ENCODE measurements at places on chromosomes 7 and 10.

DNA sequence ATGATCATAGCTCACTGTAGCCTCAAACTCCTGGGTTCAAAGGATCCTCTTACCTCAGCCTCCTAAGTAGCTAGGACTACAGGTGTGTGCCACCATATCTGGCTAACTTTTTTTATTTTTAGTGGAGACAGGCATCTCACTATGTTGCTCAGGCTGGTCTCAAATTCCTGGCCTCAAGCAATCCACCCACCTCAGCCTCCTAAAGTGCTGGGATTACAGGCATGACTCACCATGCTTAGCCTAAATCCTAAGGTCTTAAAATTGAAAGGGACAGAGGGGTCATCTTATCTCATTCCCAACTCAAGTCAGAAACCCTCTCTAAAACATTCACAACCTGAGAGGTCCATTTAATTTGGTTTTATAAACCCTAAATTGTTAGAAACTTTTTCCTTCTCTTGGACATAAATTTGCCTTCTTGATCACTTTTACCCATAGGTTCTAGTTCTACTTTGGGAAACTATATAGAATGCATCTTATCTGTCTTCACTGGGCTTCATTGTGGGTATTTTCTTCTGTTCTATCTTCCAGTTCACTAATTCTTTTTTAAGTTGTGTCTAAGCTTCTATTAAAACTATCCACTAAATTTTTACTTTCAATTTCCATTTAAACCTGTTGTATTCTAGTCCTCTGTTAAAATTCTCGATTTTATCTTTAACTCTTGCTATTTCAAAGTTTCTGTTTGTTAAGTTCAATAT, 183.4 kb upstream of the KAT6B start:
- DNase-seq, result no peak

GRCh38 chr7:25854608-25855497, 297.1 kb upstream of the NFE2L3 start:
- DNase-seq, result no peak

GRCh38 chr10:104478380-104478779, 124.7 kb downstream of the CFAP58 start:
- DNase-seq, result no peak

GRCh38 chr7:12888717-12889116, 201.3 kb downstream of the ARL4A start:
- DNase-seq, result no peak

GRCh38 chr7:104903846-104904245, 110.2 kb upstream of the KMT2E start:
- DNase-seq, result no peak

- no peak for DNase-seq
These were observed 12.4 kb upstream of the ZNF862 start for GRCh38 chr7:149825567-149826343.

- DNase-seq, result no peak
These were observed 37.8 kb downstream of the HIPK2 start for GRCh38 chr7:139739863-139740597.

DNA sequence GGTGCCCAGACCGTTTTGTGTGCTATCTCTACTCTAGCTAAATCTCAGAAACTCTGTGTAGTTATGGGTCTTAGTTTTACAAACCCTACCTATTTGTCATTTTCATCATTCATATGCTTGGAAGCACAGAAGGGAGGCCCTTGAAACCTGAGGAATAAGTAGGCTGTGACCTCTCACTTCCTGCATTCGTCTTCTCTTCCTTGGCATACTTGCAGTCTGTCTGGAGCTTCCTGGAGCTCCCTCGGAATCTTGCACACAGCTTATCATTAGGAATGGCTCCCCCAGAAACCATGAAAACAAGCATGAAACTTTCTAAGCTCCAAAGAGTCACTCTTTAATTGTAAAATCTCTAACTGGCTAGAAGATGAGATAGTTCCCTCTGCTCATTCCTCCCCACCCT, 376.9 kb upstream of the MYO3A start:
- DNase-seq, result no peak

DNA sequence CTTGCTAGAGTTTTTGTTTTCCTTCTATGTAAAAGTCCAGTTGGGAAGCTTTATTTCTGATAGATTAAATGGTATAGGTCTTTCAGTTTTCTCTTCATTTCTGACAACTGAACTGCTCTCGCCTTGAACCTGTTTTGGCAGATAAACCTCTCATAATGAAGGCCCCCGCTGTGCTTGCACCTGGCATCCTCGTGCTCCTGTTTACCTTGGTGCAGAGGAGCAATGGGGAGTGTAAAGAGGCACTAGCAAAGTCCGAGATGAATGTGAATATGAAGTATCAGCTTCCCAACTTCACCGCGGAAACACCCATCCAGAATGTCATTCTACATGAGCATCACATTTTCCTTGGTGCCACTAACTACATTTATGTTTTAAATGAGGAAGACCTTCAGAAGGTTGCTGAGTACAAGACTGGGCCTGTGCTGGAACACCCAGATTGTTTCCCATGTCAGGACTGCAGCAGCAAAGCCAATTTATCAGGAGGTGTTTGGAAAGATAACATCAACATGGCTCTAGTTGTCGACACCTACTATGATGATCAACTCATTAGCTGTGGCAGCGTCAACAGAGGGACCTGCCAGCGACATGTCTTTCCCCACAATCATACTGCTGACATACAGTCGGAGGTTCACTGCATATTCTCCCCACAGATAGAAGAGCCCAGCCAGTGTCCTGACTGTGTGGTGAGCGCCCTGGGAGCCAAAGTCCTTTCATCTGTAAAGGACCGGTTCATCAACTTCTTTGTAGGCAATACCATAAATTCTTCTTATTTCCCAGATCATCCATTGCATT, 27.1 kb downstream of the MET start:
- DNase-seq, result no peak

DNA sequence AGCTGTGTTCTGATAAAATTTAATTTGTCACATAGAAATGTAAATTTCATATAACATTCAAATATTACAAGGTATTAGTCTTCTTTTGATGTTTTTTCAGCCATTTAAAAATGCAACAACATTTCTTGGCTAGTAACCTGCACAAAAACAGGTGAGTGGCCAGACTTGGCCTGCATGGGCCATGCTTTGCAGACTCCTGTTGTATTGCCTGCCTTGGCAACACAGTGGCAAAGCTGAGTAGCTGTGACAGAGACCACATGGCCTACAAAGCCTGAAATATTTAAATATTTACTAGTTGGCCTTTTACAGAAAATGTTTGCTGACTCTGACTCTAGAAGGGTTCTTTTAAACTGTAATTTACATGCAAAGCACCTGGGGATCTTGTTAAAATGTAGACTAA, 13.5 kb upstream of the TBX20 start:
- no peak for DNase-seq

DNA sequence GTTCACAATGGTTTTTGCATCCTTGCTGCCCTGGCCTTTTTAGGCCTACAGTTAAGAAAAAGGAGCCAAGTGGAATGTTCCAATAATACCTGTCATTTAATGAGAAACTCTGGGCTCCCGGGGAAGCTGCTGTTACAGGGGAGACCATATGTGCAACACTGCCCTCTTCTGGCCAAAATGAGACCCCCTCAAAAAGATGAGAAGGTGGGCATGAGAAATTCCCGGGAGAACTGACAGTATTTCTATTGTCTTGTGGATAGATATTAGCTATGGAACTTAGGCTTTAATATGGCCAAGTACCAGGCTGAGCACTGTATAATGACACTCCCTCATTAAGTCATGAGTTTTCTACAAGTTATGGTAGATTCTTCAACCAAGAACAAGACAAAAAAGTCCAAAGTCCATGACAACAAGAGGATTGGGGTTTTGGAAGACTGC, 99.4 kb downstream of the CCDC3 start:
- DNase-seq, result no peak

DNA sequence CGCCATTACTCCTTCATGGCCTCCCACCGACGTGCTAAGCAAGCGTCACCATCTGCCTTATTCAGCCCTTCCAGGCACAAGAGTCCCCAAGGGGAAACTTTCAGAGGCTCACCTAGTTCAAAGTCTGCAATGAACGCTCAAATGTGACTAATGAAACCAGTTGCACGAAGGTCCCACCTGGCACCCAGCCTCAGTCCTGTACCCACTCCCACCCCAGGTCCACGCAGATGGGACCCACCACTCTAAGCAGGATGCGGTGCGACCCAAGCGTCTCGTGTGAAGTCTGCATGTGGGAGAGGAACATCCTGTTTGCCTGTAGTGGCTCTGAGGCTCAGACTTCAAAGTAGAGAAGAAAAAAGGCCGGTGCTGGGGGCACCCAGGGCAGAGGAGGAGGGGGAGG, 40.3 kb downstream of the RGS10 start:
- peak; percentile 77 for DNase-seq

DNA sequence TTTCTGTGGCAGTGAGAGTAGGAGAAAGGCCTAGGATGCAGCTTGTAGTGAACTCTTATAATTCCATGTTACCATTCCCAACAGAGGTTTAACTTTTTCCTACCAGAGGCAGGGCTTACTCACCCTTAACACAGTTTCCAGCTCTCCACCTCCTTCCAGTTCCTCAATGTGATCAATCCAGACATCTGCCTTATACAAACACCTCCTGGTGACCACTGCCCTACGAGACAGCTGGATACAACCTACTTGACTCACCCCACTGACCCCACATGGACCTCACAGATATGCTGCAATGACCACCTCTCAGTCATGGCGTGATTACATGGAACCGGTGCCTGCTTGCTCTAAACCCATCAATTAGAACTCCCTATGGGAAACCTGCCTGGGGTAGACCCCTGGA, 326.5 kb downstream of the TNS3 start:
- no peak for DNase-seq

DNA sequence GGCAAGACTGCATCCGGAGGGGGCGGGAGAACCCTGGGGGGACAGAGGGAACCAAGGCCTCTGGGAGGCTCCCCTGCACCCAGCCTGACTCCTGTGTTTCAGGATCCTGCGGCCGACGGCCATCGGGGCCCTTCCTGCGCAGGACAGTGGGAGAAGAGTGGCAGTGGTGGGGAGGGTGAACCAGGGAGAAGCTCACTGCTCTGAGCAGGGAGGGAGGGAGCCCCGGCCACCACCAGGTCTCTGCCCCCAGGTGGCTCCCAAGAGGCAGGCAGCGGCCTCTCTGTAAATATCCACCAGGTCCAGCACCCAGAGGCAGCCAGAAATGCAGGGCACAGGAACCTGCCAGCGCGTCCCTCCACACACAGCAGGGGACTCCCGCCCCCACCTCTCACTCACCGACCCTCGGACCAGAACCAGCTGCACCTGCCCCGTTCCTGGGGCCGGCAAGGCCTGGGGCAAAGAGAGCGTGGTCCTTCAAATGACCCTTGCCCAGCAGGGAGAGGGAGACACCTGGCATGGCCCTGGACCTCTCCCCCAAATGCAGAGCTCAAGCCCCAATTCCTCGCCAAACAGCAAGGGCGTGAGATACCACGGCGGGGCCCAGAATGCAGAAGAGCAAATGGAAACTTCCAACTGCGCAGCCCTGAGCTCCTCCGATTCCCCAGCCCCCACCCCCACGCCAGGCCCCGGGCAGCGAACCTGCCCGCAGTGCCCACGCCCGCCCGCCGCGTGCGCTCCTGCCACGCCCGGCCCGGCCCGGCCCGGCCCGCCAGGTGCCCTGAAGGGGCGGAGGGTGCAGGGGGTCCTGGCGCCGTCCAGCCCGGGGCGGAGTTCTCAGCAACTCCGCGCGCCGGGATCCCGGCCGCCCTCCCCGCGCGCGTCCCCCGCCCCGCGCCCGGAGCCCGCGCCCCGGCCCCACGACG, 805 bp downstream of the RASGEF1A start:
- DNase-seq, result no peak

DNA sequence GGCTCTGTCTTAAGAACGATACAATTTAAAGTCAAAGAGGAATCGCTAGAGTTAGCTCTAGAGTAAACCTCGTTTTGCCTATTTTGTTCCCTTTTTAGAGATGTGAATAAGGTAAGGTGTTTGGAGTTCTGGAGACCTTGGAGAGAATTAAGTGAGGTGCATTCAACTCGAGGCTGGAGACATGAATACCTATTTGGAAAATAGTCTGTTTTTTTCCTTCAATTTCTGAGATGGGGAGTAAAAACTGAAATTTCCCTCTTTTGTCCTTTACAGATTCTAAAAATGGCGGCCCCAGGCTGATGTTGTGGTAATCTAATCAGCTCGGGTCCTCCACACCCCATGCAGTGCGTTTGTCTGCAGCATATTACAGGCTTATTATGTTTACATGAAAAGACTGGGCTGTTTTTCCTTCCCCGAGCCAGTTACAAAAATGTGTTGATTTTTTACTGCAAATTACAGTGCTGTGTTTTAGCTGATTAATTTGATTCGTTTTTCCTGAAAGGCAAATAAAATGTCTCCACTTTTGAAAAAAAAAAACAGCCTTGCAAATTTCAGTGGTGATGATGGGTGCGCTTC, 1.5 kb downstream of the KMT2E start:
- DNase-seq, result no peak

- DNase-seq, result no peak
These were observed 454.0 kb downstream of the NEBL start for GRCh38 chr10:20443094-20443493.

- no peak for DNase-seq
These were observed 45.8 kb downstream of the MKX start for GRCh38 chr10:27699776-27700175.

DNA sequence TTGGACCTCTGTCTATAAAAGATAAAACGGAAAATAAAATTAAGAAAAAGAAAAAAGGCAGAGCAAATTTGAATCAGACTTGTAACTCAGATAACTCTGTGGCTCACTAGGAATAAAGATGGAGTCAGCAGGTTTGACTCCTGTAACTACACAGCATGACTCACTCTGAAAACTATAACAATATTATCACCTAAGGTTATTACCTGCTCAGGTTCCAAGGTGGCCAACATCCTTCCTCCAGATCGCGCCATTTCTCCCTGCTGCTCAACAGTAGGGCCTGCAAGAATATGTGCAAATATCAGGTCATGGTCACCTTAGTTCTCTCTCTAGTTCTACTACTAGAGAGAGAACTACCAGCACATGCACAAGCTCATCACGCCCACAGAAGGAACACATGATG, 30.0 kb downstream of the ALDH18A1 start:
- DNase-seq, result no peak

- DNase-seq, result peak; percentile 14
These were observed at the start of gene JMJD1C for GRCh38 chr10:63465293-63466143. Gene JMJD1C (minus strand): TSS chr10:63465977. CDS start chr10:63465662, 315 bp downstream.

DNA sequence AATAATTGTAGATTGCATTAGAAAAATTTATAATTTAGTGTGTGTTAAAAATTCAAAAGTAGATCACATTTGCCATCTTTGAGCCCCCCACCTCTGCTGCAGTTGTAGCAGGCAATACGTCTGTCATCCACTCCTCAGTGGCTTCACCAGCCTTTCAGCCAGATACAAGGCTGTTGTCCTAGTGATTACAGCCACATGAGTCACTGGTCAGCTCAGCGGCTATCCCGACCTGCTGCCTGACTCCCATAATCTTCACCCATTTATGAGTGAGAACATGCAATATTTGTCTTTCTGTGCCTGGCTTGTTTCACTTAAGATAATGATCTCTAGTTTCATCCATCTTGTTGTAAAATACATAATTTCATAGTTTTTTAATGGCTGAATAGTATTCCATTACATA, 9.2 kb downstream of the OR2A5 start:
- DNase-seq, result no peak

All from stimulated activated CD4-positive, alpha-beta T cell treated with anti-CD3 and anti-CD28 coated beads, TNF-alpha, amount 100 ng/mL, for 24 hours (primary cell).